ENCODE measurements at places on chromosomes 6 and 20. TPM values are rescaled to one million over a fixed set of nuclear protein-coding genes. Genes with fewer than 3 reads are reported as not detected.

The DEFB125 gene
- total RNA-seq: not detected

The KIAA1586 gene
- total RNA-seq: 9.0 TPM

The GATA5 gene
- total RNA-seq: 0.55 TPM

The OXT gene
- total RNA-seq: 0.67 TPM

The EFCAB8 gene
- total RNA-seq: not detected

The NEU1 gene
- total RNA-seq: 27.6 TPM

The PLCB1 gene
- total RNA-seq: 8.0 TPM

The CALHM6 gene
- 0.71 TPM for total RNA-seq

The FNDC11 gene
- not detected for total RNA-seq

The ELOVL4 gene
- total RNA-seq: 0.16 TPM

The RUNX2 gene
- total RNA-seq: 2.0 TPM

The APOM gene
- 1.4 TPM for total RNA-seq

The SLC17A9 gene
- 1.7 TPM for total RNA-seq

The CST2 gene
- total RNA-seq: 0.56 TPM

The GZF1 gene
- 30.3 TPM for total RNA-seq

The CD40 gene
- total RNA-seq: 10.7 TPM

The VARS1 gene
- total RNA-seq: 34.0 TPM

The ANKS1A gene
- 28.7 TPM for total RNA-seq

The HCRTR2 gene
- total RNA-seq: not detected

The NANP gene
- total RNA-seq: 4.4 TPM

The OPRM1 gene
- total RNA-seq: not detected

The C6orf47 gene
- 21.0 TPM for total RNA-seq

The LSM2 gene
- total RNA-seq: 22.9 TPM

The PCK1 gene
- 4.3 TPM for total RNA-seq

The PRR18 gene
- total RNA-seq: 0.10 TPM

The CNR1 gene
- 0.28 TPM for total RNA-seq

The TRDN gene
- total RNA-seq: 426 TPM

The EIF6 gene
- total RNA-seq: 44.9 TPM

The SLC22A7 gene
- not detected for total RNA-seq

The MRAP2 gene
- 0.12 TPM for total RNA-seq

The B3GAT2 gene
- 0.09 TPM for total RNA-seq

The SIRPB2 gene
- total RNA-seq: 2.7 TPM

The RRP36 gene
- total RNA-seq: 34.3 TPM

The PI3 gene
- total RNA-seq: not detected

The RBBP9 gene
- total RNA-seq: 7.6 TPM

The TMEM244 gene
- total RNA-seq: not detected

The EYA4 gene
- total RNA-seq: 28.1 TPM

The C6orf15 gene
- total RNA-seq: not detected

The SLPI gene
- 1.8 TPM for total RNA-seq

The RIPOR2 gene
- total RNA-seq: 9.2 TPM

The IL20RA gene
- total RNA-seq: 6.9 TPM

The KAT14 gene
- 8.3 TPM for total RNA-seq

The COL21A1 gene
- 107 TPM for total RNA-seq

The PBOV1 gene
- total RNA-seq: not detected

The MEI4 gene
- 0.39 TPM for total RNA-seq

The SLC22A23 gene
- total RNA-seq: 5.0 TPM

The LAMA5 gene
- 90.8 TPM for total RNA-seq
